ENCODE measurements at places on chromosomes 6 and 20.

DNA sequence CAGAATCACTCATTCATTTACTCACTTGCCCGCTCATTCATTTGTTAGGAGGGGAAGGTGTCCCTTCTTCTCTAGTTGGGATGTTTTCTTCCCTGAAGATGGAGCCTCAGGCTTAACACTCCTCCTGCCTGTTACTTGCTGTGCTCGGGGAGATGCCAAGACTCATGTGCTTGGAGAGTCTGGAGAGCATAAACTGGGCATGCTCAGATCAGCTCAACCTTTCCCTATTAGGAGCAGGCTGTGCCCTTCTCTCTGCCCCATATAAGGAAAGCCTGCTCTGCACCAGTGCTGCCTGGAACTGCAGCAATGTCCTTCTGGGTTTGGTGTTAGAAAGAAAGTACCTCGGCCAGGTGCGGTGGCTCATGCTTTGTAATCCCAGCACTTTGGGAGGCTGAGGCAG, 18.0 kb upstream of the UBE2V1 start:
- no peak for DNase-seq

GRCh38 chr6:25387483-25387882, 108.3 kb downstream of the CARMIL1 start:
- DNase-seq, result no peak

DNA sequence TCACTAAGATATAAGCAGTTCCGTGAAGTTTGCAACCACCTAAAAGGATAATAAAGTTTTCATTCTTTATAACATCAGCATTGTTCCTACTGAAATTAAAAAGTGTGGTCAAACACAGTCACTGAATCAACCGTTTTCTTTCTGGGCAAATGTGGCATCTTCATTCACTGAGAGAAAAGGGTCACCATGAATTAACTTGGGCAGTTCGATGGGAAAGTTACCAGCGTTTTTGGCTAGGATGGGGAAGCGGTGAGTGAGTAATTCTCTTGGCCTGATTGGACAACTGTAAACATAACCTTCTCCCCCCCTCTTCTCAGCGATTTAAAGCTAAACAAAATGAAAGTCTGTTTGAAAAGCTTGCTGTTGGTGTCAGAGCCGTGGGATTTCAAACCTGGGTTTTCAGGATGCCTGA, 181.8 kb downstream of the SASH1 start:
- no peak for DNase-seq

DNA sequence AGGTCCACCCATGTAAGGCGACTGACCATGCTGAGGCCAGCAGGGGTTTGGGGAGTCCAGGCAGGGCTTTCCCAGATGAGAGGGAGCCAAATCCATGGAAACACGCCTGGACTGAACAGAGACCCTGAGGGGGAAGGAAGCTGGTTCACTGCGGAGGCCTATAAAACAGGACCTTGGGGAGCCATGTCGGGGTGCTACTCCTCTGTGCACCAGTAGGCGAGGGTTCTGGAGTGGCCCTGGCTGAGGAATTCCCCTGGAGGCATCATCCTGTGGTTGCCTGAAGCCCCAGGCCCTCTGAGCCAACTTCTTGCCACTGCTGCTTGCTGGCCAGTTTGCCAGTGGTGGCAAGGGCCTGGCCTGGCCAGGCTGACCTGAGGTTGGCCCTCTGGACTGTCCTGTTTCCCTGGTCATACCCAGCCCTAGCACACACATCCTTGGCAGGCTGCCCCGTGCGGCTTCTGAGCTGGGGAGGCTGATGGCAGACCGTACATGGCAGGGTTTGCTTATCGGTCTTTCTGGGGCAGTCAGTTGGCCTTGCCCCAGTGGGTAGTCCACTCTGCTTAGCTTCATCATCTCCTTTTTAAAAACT, 2.2 kb upstream of the LRRN4 start:
- DNase-seq, result no peak

- DNase-seq, result no peak
Measured at GRCh38 chr6:106749609-106750008, 120.2 kb downstream of the QRSL1 start.

- no peak for DNase-seq
Measured at GRCh38 chr6:16836144-16836981, 75.1 kb upstream of the ATXN1 start.

GRCh38 chr20:35200267-35200666, 26.2 kb upstream of the MMP24 start:
- DNase-seq, result no peak

DNA sequence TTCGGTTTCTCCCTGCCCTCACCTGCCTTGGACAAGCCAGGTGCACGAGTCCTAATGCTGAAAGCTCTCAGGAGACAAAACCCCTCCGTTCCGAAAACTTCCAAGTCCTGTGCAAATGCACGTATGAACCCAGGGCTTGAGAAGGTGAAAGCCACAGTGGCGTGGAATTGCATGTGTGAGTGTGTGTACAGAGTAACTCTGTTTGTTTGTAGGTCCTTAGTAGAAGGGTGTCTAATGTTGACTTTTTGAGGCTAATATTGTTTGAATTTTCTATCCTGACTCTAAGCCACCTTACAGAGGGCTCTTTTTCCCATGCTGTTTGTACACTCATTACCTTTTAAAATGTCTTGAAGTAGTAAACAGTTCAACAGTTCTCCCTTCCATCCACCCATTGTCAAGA, 129.1 kb downstream of the FOXA2 start:
- no peak for DNase-seq

DNA sequence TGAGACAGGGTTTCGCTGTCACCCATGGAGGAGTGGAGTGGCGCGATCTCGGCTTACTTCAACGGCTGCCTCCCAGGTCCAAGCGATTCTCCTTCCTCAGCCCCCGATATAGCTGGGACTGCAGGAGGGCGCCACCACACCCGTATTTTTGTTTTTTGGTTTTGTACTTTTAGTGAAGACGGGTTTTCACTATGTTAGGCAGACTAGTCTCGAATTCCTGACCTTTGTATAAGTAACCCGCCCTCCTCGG, 115.4 kb upstream of the BTN3A2 start:
- no peak for DNase-seq

GRCh38 chr20:54433636-54434035, 41.8 kb upstream of the DOK5 start:
- DNase-seq, result no peak

DNA sequence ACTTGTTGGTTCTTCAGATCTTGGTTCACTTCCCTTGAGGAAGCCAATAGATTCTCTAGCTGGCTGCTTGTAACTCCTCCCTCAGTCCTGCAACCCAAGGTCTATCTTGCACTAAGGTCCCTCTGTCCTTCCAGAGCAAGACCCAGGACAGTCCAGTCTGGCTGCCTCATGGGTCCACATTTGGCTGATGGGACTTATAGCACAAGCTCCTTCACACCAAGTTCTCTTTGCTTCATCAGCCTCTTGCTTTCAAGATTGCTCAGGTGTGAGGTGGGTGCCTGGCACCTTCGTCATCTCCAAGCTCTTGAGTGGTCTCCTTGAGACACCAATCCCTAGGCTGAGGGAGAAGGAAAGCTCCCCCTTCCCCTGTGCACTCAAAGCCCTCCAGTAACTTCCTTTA, 28.3 kb downstream of the NSFL1C start:
- DNase-seq, result no peak

GRCh38 chr20:35120012-35120701, 27.0 kb downstream of the EDEM2 start:
- DNase-seq, result no peak

DNA sequence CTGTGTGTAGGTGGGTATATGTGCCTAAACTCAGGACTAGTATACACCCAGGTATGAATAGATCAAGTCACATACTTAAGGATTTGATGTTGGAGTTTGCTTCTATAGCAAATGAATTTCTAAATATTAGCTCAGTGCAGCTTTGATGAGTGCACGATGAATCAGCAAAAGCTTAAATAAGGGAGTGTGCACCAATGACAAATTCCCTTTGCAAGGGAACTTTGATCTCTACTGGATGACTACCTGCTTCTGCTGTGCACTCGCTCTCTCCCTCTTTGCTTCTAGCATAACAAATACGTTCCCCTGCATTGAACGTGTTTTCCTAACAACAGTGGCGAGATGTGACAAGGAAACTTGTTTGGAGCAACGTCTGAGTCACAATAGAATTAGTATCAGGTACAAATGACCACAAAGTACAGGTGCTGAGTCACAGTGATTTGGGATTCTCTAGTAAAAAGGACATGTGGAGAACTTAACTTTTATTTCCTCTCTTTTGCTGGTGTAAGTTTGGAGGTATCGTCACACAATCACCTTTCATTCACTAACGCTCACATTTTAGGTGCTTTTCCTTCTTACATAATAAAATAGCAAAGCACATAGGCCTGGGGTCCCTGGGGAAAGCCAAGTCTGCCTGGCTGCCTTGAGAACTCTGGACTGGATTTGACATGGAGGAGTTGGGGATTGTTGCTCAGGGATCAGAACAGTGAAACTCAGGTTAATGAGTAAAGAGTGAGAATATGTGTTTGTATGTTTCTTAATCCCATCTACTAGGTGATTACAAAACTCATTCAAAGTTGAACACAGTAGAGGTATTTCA, 49.7 kb downstream of the KLHL31 start:
- no peak for DNase-seq

- no peak for DNase-seq
Measured at GRCh38 chr20:54257071-54257816, 49.4 kb downstream of the PFDN4 start.

GRCh38 chr6:15509335-15509933, 153.4 kb downstream of the DTNBP1 start:
- no peak for DNase-seq

DNA sequence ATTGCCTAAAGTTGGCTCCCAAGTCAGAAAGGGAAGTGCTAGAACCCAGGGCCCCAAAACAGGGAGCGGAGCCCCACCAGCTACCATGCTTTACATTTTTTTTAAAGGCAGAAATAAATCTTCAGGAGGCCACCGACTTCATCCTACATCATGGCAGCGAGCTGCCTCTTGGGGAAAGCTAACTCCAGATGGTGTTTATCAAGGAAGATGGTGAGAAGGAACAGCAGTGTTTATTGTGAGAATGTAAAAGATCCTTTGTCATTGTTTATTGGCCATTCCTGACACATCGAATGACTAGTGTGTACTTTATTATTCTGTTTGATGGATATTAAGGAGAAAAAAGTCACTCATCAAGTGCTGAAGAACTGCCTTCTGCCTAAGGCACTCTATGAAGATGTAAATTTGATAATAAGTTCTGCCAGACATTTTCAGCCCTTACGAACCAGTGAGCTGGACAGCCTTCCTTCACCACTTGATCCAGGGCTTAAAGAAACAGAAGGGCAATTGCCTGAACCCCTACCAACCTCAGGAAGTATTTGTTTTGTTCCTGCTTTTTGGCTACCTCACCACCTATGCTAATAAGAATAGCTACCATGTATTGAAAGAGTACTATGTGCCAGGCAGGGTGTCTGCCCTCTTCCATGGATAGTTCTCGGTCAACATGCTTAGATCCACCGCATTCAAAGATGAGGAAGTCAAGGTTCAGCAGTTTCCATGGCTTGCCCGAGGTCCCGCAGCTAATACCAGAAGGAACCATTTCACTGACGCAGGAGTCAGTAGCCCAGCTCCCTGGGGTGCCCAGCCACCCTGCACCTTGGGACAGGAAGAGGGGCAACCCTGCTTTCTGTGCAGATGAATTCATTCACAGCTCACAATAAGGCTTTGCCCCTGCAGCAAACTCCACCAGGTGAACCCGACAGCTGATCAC, 194.7 kb upstream of the RREB1 start:
- no peak for DNase-seq

- no peak for DNase-seq
Measured at GRCh38 chr20:12171923-12172524, 254.3 kb downstream of the BTBD3 start.

GRCh38 chr6:32970413-32971241, 2.2 kb downstream of the BRD2 start:
- peak; percentile 49 for DNase-seq

DNA sequence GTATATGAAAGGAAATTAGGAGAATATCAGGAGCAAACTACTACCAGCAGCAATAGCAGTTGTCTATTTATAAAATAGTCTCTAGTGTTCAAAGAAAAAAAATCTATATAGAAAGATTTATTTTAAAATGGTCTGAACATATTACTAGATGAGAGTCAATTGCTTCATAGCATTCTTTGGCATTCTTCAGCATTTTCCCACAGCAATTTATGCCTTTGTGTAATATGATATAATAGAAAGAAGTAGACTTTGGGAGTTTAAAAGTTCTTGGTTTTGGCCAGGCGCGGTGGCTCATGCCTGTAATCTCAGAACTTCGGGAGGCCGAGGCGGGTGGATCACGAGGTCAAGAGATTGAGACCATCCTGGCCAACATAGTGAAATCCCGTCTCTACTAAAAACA, 157.0 kb upstream of the PLN start:
- DNase-seq, result no peak

DNA sequence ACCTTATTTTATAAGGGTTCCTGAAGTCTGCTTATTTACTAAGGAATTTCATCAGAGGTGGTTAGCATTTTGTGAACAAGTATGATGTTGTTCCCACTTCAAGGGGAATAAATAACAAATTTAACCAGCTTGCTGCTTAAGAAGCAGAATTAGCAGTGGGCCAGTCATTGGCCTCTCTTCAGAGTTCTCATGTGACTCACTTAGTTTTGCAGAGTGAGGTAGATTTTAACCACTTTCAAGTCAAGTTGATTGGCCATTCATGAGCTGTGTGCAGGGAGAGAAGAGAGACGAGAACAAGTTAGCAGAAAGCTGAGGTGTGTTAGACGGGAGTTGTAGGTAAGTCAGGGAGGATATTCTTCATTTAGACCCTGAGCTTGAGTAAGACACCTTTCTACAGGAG, 18.1 kb downstream of the TOP1 start:
- DNase-seq, result no peak

GRCh38 chr6:132511210-132511830, 1.6 kb downstream of the STX7 start:
- no peak for DNase-seq

DNA sequence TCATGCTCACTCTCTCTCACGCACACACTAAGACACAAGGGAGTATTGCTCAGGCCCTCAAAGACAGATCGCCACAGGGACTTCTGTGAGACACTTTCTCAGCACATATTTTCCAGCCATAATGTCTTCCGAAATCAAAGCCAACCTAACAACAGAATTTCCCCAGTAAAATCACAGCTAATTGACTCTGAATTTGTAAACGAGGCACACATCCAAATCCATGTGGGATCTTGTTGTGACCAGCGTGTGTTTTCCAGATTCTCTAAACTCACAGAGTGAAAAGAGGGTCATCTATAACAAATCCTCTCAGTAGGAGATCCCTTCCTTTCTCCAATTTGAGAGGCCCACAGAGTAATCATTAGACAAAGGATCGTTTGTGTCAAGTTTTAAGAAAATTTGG, 280.4 kb downstream of the PACRG start:
- no peak for DNase-seq

DNA sequence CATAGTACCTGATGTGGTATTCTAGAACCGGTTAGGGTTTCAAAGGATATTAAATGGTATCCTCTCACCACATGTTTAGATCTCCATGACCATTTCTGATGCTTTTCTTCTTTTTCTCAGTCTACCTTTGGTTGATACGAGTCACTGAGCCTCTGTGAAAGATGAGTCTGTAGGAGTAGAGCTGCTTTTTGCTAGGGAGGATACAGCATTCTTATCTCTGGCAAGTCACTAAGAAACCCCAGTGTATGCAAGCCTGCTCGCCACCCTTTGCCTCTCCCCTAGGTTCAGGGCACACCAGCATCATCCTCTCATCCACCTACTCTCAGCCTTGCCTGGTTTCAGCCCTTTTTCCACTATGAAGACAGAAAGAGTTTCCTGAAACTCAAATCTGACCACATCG, 89.9 kb downstream of the MTFR2 start:
- DNase-seq, result no peak

GRCh38 chr6:84575264-84575663, 189.1 kb downstream of the TBX18 start:
- no peak for DNase-seq

- no peak for DNase-seq
Measured at GRCh38 chr6:19988555-19988954, 151.4 kb downstream of the ID4 start.
